Activated CD4-positive, alpha-beta T cell treated with anti-CD3 and anti-CD28 coated beads for 24 hours (primary cell): ENCODE measurements at places on chromosomes 3 and 15.

DNA sequence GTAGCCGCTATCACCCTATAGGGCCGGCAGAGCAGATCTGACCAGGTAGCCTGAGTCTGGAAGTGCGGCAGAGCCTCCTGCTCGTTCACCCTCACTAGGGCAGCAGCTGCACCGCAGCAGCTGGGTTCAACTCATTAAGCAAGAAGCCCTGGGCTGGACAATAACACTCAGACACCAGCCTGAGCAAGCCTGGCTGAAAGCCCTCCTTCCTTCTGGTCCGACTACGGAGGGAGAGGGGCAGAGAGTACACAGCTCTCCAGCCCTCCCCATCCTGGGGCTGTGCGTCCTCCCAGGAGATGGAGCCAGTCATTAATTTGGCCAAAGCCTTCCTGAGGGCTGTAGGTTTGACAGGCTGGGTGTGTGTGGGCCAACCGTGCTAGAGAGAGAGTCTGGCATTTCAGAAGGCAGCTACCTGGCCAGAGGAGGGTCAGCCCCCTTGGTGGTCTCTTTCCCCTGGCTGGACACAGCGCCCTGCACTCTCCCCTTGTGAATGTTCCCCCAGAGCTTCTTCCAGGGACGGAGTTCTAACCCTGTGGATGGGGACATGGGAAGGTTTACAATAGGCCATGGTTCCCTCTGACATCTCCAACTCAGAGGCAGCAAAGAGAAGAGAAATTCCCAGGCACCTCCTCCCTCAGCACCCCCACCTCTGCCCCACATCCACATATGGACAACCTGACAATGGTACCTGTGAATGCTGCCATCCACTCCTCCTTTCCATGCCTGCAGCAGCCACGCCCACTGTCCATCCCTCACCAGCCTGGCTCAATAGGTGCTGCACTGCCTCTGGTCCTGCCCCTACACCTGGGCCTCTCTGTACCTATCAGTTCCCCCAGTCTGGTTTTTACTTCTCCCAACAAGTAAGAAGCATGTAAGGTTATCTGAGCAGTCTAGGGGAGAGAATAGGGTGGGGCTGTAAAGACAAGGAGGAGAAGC, 6.5 kb downstream of the CHRNB4 start:
- no peak for DNase-seq

- no peak for DNase-seq
Measured at GRCh38 chr3:82085356-82085755, 323.9 kb upstream of the GBE1 start.

- no peak for DNase-seq
Measured at GRCh38 chr3:190854062-190854461, 8.4 kb downstream of the GMNC start.

DNA sequence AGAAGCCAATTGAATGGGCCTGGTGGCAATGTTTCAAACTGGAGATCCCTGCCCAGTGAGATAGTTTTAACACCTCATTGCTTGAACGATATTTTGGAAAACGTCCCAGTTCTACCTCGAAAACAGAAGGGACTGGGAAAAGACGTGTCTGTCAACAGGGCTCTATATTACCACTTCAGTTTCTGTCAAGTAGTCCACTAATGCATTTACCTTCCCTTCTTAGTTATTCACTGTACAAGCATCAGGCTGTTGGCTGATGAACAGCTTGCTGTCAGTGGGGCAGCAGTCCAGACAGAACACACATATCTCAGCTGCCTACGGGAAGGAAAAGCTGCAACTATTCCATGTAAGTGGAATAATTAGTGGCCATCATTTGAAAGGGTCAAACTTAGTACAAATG, 794.7 kb upstream of the GBE1 start:
- DNase-seq, result no peak

DNA sequence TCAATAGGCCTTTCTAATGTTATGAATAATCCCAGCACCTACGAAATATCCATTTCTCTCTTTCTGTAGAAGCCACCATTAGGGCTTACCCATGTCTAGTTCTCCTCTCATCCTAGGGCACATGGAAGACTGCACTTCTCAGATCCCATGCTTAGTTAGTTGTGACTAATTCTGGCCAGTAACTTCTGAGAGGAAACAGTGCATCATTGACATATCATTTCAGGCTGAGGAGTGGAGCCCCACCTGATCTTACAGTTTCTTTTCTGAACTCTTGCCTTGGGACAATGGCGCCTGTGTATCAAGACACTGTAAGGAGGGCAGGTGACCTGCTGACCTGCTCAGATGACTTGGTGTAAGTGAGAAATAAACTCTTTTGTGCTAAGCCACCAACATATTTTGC, 39.4 kb upstream of the TBL1XR1 start:
- DNase-seq, result no peak

DNA sequence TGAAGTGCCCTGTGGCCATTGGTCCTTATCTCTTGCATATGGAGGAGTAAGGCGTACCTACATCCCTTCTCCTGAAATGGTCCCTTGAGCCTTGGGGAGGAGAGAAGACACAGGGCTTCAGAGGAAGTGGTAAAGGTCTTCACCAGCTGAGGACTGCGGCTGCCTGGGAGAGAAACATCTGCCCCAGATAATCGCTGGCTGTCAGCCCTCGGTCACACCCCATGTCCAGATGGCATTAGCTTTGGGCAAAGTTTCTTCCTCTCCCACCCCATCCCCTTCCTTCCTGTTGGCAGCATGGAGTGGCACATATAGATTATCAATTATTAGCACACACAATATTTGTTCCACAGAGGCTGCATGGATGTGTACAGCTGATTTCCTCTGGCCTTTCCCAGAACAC, 61.6 kb downstream of the LRTM1 start:
- no peak for DNase-seq

DNA sequence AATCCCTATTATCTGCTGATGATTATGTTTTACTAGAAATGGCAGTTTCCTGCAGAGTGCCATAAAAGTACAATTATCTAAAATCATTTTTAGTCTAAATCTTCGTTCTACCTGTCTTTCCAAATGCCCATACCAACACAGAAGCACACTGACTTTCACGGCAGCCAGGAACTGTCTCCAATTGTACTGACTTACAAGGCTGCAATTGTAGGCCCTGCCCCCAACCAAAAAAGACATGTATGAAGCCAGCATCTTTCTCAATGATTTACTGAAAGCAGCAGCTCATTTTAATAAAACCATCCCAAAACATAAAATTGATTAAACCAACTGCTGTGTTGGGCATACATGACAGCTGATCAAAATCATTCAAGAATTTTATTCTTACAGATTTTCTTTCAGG, 119.0 kb downstream of the TBC1D5 start:
- no peak for DNase-seq
